ENCODE measurements at places on chromosomes 2 and 18.

DNA sequence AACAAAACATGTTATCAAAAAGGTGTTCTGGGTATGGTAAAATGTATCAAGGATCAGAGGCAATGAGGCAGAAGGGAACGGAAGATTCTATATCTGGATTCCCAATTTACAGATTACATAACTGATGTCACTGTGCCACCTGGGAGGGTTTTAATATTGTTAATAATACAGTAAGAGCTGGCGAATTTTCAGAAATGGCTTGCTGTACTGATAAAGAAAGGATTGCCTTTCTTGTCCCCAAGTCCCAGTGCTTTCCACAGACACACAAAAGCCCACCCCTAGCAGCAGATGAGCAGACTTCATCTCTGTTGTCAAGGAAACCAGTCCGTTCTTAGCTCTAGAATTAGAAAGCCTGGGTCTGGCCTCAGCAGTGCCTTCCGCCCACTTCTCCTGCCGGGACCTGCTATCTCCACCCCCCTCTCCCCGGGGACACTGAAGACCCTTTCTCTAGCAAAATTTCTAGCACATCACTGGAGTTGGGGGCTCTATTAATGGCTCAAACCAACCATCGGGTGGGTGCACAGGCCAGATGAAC is 34.3 kb downstream of the ADD2 start:
- DNase-seq = no peak

DNA sequence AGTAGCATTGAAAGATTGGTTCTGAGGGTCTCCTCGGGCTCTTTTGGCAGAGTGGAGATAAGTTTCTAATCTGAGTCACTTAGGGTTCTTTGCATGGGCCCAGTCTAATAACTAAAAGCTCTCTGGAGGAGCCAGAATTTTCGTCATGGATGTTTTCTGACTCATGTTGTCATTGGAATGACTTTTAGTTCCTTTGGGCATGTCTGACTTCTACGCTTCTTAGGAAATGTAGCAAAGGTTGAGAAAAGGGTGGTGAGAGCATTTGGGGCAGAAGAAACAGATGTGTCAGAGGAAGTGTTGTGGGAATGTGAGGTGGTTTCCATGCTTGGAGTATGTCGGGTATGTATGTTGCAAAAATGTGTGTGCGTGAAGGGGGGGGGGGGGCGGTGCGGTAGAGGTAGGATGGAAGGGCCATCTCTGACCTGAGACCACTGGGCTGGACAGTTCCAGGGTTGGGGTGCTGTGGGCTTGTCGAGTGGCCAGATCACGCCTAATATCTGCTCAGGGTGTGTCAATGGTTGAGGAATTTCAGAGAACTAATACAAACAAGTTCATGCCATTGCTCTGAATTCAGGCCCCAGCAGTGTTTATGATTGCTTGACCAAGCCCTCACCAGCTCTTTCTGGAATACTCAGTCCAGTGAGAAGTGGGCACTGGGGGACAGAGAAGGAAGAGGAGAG is 26.9 kb downstream of the KLHL29 start:
- no peak for DNase-seq

GRCh38 chr18:10705786-10706185 is 180.0 kb downstream of the NAPG start:
- DNase-seq = no peak

- no peak for DNase-seq
Observed at GRCh38 chr2:205969584-205969983, 116.4 kb downstream of the INO80D start.

DNA sequence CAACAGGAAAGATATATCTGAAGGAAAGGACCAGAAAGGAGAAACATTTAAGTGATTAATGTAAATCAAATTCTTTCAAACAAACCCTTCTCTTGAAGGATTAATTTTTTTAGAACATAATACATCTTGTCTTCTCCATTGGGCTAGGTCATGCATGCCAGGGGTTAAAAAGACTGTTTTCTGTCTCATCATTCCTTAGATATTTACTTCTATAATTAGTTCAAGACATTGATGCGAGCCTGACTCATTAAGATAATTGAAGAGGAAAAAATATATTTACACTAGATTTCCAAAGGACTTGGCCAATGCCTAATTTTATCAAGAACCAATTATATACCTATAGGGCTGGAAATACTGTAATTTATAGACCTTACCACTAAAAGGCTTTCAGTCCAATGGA is 166.6 kb upstream of the SETBP1 start:
- no peak for DNase-seq

GRCh38 chr2:45789317-45789716 is 137.8 kb downstream of the PRKCE start:
- DNase-seq = no peak

GRCh38 chr18:39721712-39722111 is 2156.1 kb upstream of the CELF4 start:
- DNase-seq = no peak

- DNase-seq = no peak
Observed at GRCh38 chr2:112149866-112150435, 11.8 kb downstream of the FBLN7 start.

GRCh38 chr2:43152186-43152585 is 74.2 kb downstream of the ZFP36L2 start:
- DNase-seq = no peak

GRCh38 chr2:216257089-216257488 is 115.2 kb downstream of the MARCHF4 start:
- no peak for DNase-seq

GRCh38 chr2:96112501-96113366 is 3.6 kb downstream of the ADRA2B start:
- DNase-seq = no peak

DNA sequence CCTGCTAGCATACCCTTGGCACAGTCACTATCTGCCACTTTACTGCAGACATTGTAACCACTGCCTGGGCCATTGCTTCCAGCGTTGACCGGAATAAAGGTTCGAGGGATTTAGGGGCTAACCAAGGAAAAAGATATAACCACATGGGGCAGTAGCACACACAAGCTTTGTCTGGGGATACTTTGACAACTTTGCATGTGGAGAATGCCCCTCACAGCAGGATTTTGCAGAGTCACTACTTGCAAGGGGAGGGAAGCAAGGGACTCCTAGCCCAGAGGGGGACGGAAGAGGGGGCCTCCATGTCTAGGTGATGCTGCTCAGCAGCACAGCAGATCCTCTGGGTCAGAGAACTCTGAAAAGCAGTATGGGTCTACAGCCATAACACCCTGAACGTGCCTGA is 138.7 kb downstream of the SPP2 start:
- DNase-seq = no peak

GRCh38 chr2:12642859-12643258 is 73.9 kb upstream of the TRIB2 start:
- DNase-seq = no peak

DNA sequence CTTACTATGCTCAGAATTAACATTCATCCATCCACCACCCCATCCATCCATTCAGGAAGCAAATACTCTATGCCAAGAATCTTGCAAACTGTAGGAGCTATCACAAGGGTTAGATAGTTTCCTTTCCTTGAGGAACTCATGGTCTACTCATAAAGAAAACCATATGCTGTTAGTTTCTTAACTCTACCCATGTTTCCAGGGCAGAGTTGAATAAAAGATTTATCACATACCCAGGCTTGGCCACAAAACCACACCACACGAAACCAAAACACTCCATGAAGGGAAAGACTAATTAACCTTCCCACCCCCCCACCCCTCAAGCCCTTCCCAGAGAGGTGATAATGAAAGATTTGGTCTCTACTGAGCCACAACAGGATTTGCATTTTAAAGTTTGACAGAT is 23.7 kb upstream of the MSGN1 start:
- DNase-seq = no peak

DNA sequence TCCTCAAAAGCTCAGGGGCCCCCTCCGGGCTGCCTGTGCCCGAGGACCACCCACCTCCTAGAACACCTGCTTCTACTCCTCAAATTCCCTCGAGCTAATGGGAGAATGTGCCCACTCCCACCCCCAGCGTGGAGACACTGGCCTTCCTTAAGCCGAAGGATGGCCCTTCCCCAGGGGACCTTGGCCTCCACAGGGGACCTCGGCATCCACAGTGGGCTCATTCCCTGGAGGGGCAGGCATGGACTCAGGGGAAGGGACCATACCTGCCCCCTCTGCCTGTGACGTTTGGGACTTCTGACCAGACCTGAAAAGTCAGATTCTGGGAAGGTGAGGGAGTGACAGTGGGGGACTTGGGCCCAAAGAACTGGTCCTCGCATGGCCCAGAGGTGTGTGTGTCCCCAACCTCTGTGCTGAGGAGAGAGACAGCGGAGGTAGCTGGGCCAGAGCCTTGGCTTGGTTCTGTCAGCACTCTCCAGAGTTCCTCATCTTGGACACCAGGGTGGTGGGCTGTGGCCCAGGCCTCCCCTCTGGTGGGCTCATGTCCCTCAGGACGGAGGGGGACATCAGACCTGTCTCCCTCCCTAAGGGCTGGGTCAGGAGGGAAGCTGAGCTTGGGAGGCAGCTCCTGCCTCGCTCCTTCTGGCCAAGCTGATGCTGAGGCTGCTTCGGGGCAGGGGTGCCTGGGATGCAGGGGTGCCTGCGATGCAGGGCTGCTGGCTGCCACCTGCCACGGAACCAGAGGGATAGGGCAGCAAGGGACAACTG is 240.4 kb downstream of the HAUS1 start:
- DNase-seq = no peak

GRCh38 chr18:23938043-23938756 is 76.4 kb upstream of the TTC39C start:
- no peak for DNase-seq

- no peak for DNase-seq
Observed at GRCh38 chr18:24593401-24593800, 133.0 kb downstream of the HRH4 start.

DNA sequence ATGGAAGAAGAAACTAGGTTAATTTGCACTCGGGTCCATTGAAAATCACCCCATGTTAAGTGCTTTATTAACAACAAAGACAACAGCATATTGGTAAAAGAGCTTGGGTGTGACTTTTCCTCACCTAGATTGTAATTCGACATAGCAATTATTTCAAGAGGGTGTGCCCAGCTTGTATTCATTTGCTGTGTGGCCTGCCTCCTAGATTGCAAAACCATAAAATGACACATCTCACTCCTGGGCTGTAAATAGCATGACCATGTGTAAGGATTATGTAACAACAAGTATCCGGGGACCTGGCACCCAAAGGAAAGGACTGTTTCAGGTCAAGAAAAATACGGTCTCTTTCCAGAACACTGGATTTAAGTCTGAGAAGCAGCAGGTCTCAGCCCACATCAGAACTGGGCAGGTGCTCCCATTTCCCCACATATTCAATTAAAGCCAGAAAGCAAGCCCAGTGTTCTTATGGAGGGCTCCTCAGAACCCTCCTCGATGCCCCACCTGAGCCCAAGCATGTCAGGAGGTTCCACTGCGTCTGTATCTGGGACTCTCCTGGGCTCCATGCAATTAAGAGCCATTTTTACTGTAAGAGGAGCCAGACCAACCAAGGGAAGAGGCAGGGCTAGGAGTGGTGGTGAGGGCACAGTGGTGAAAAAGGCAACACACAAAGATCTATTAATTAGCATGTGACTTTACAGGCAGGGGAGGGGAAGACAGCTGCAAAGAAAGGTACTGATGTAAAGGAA is 39.2 kb downstream of the MREG start:
- DNase-seq = peak; percentile 12

GRCh38 chr18:70499218-70499691 is 210.4 kb downstream of the SOCS6 start:
- no peak for DNase-seq

- DNase-seq = no peak
Observed at GRCh38 chr2:190563109-190563508, 28.6 kb upstream of the NEMP2 start.

- no peak for DNase-seq
Observed at GRCh38 chr2:219045937-219046550, 4.7 kb upstream of the CFAP65 start.

DNA sequence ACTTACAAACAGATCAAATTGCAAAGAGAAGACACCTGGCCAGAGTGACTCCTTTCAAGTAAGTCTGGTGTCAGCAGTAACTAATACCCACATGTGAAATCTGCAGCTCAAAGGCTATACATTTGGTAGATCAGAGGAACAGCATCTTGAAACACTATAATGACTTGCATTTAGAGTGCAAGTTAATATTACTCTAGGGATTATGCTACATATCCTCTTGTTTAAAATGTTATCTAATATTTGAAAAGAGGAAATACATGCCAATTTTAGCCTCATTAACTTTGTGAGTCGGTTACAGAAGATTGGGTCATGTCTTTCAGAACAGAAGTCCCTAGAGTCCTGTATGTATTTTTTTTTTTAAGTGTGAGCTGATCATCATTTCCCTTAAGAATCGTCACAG is 15.2 kb downstream of the LANCL1 start:
- DNase-seq = no peak

DNA sequence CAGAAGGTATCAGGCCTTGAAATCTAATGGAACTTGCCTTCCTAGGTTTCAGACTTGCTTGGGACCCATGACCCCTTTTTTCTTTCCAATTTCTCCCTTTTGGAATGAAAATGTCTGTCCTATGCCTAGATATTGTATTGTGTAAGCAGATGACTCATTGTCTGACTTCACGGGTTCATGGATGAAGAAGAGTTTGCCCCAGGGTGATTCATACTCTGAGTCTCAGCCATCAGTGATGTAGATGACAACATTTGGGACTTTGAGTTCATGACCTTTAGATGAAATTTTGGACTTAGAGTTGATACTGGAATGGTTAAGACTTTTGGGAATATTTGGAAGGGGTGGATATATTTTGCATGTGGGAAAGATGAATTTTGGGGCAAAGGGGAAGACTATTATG is 11.2 kb upstream of the SCYGR5 start:
- no peak for DNase-seq

- no peak for DNase-seq
Observed at GRCh38 chr2:205586626-205587025, 95.7 kb upstream of the NRP2 start.

DNA sequence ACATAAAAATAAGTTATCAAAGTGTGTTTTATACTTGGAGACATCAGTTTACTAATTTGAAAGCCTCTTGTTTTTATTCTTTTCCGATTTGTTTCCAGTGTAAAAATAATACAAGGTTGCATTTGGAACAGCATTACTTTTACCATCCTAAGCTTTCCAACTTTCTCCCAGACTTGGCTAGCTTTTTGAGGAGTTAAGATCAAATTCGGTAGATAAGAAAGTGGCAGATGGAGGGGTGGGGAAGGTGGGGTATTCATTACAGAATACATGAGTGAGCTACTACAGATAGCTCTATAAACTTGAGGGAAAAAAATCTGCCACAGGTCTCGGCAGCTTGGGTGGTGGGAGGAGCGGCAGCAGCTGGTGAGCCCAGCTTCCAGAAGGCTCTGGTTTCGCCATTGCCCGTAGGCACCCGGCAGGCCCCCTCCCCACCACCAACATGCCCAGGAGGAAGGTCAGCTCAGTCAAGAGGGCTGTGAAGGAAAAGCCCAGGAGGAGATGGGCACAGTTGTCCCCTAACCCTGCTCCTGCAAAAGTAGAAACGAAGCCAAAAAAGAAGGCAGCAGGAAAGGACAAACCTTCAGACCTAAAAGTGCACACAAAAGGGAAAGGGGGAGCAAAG is 18.6 kb upstream of the RMC1 start:
- DNase-seq = no peak

Measured in amygdala (tissue), 56 donors.